Left lobe of liver (tissue), 2 donors: ENCODE measurements at places on chromosomes 6 and 20. TPM values are rescaled to one million over a fixed set of nuclear protein-coding genes. Genes with fewer than 3 reads are reported as not detected.

DNA sequence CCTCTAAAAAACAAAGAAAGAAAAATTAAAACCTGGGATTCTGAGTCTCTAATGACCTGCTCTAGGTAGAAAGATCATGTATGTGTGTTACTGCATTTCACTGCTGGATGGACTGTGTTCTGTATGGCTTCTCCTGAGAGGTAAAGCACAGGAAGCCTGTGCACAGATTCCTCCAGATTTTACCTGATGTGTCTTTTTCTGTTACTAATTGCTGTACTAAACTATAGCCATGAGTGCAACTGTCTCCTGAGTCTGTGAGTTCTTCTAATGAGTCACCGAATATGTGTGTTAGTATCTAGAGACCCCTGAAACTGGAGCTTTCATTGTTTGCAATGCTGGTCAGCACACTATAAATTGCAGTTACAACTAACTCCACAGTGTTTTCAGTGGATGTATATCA is 270.8 kb downstream of the CDKAL1 start:
- no peak for DNase-seq

DNA sequence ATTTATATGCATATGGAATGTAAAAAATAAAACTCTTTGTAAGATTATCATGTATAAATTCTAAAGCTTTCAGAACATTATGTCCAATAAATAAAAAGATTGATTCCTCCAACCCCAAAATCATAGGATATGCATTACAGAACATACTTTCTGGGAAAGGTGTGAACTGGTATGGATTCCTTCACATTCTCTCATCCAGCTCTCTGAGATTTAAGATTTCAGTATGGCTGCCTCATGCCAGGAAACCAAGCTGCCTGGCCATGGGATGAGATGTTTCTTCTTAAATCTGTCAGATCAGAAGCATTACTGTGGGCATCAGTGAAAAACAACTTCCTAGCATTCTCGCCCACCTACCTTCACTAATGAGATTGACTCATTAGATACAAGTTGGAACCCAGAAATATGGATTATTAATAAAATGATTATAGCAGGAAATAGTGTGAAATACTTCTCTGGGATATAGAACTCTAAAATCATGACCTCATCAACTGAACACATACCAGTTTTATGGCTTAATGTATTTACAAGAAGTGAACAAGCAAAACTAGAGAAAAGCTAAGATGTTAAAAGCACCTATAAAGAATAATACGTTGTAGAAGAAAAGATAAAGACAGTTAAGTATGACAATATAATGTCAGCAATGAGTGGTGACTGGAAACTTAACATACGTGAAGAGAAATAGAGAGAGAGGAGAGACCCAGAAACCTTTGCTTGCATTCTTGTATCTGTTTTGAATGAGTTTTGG is 171.6 kb upstream of the PHACTR1 start:
- DNase-seq = no peak

- DNase-seq = no peak
Measured at GRCh38 chr6:97669191-97670031, 386.4 kb upstream of the MMS22L start.

GRCh38 chr6:95521181-95521580 is 56.2 kb upstream of the MANEA start:
- DNase-seq = no peak

DNA sequence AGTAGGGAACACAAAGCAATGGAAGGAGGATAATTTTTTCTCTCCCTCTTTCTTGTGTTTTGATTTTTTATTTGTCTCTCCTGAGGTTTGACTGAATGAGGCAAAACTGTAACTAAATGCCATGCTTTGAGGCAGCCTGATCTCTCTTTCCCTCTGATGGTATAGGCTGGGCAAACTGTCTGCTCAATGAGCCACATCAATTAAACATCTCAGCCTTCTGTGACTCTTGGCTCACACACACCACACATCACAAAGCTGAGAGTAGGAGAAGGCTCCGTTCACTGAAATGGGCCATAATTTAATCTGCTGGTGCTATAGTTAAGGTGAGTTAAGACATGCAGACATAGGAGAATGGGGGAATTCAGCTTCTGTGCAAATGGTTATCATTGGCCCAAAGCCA is 28.1 kb upstream of the SCGN start:
- no peak for DNase-seq

The VGLL2 gene
- total RNA-seq = not detected

The BFSP1 gene
- total RNA-seq = 0.10 TPM

The BPIFA1 gene
- total RNA-seq = not detected

The DEF6 gene
- 1.5 TPM for total RNA-seq

The SLPI gene
- 147 TPM for total RNA-seq
